ENCODE measurements at places on chromosomes 5 and 9.
A peak's percentile ranks its signal among the peaks of the same experiment; 100 is the strongest.

DNA sequence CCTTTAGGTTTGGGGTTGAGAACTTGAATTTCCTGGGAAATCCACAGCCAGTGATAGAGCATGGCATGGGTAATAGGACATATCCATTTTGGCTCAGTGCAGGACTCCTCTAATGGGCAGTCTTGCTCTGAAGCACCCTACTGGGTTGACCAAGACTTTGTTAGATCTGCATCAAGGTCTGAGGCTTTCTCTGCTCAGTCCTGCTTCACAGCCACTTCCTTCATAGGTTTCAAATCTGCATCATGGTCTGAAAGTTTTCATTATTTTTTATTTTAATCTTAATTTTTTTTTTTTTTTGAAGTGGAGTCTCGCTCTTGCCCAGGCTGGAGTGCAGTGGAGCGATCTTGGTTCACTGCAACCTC is 36.5 kb downstream of the KIF2A start:
- no peak for DNase-seq

DNA sequence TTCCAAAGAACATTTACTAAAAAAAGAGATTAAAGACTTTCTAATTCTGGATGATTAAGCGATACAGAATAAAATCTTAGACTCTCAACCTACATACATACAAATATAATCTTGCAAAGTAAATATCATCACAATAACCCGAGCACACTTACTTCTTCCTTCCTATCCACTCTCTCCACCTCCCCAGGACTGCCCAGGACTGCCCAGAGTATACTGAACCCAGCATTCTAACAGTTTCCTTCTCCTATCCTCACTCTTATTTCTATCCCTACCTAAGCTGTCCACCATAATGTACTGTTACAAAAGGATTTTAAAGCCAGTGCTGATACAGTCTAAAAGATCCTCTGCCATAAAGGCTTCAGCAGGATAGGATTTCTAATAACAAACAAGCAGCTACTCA is 413.3 kb upstream of the POU5F2 start:
- no peak for DNase-seq

DNA sequence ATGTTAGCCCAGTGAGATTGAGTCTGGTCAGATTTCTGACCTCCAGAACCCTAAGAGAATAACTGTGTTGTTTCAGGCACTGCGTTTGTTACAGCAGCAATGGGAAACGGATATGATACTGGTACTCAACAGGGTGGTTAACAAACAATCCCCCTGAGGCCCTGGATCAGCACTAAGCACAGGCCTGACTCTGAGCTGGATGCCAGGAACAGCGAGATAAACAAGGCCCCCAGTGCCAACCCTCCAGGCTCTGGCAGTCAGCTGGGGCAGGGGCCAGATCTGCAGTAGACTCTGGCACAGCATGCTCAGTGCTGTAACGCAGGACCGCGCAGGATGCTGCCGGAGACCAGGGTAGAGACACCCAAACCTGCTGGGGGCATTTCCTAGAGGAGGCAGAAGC is 22.1 kb downstream of the CPLX2 start:
- peak; percentile 29 for DNase-seq

DNA sequence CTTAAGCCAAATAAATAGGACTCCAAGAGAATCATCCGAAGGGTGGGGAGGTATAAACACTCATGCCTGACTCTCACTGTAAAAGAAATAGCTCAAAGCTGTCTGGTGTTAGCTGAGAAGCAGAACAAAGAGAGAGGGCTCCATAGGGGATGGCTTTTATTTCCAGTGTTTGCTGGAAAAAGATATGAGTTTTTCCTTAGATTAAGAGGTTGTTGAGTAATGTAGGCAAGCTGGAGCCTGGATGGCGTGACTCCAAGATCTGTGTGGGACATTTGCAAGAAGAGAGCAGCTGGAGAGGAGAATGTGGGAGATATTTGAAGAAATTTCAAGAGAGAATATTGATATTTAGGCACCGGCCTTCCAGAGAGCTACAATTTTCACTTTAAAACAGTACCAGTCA is 793.7 kb upstream of the RGMB start:
- DNase-seq, result no peak

DNA sequence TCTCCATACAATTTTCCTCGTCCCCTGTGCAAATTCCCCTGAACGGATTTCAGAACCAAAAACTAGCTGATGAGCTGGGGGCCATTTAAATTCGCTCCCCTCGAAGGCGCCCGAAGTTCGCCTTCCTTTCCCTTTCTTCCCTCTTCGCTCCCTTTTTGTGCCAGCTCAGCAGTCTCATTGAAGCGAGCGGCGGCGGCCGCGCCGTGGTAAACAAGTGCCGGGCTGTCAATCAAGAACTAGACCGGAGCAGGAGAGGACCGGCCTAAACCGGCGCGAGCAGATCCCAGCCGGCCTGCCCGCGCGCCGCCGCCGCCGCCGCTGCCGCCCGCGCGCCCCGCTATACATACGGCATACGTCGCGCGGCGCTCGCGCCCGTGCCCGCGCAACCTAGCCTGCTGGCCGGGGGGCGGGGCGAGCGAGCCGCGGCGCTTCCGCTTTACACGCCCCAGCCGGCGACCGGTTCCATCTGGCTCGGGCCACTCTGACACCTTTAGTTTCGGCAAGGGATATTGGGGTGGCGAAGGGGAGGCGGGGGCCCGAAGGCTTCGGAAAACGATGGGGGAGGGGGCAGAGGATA is 3.1 kb downstream of the ARRDC3 start:
- DNase-seq, result peak; percentile 91

DNA sequence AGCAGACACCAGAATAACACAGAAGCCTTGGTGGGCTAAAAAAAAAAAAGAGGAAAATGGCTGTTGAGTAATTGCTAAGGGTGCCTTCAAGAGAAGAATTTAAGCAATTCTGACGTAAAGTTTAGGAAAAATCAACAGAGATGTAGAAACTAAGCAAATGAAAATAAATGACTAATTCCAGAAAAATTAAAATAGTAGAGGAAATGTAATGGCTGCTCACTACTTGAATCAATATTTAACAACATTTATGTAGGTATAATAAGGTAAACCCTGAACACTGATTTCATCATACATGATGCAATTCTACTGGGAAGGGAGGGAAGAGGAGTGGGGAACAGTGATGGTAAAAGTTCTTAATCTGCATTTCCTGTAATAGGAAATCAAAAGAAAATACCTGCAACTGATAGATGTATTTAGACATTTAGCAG is 41.4 kb downstream of the PUM3 start:
- DNase-seq, result no peak

- DNase-seq, result no peak
Observed at GRCh38 chr5:113162770-113163169, 186.2 kb downstream of the DCP2 start.

- no peak for DNase-seq
Observed at GRCh38 chr9:128713941-128714573, 9.9 kb downstream of the ZDHHC12 start.

GRCh38 chr9:78541868-78542443 is 245.0 kb downstream of the PSAT1 start:
- DNase-seq, result peak; percentile 47

- no peak for DNase-seq
Observed at GRCh38 chr9:72006501-72006900, 53.9 kb downstream of the C9orf57 start.

- no peak for DNase-seq
Observed at GRCh38 chr5:61313960-61314681, 17.9 kb upstream of the ZSWIM6 start.

DNA sequence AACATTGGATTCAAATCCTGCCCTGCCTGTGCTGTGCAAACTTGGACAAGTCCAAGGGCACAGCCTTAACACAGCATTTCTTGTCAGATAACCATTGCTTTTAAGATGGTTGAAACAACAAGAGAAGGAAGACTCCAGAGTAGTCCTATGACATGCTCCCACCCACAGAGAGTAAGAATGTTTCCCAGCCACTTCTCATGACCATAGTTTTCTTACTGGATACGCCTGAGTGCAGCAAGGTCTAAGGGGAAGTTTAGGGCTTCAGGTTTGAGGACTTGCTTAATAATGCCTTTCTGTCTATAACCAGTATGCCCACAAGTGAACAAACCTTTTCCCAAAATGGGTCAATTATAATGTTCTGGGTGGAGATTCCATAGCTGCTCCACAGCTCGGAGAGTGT is 126.4 kb downstream of the SLF1 start:
- no peak for DNase-seq

- no peak for DNase-seq
Observed at GRCh38 chr5:170120576-170120975, 14.9 kb downstream of the FOXI1 start.

- DNase-seq, result no peak
Observed at GRCh38 chr9:92664394-92665152, 5.4 kb downstream of the IPPK start.

GRCh38 chr5:135012033-135012588 is 21.9 kb downstream of the PITX1 start:
- no peak for DNase-seq

- no peak for DNase-seq
Observed at GRCh38 chr9:89194421-89195130, 16.0 kb upstream of the SHC3 start.

DNA sequence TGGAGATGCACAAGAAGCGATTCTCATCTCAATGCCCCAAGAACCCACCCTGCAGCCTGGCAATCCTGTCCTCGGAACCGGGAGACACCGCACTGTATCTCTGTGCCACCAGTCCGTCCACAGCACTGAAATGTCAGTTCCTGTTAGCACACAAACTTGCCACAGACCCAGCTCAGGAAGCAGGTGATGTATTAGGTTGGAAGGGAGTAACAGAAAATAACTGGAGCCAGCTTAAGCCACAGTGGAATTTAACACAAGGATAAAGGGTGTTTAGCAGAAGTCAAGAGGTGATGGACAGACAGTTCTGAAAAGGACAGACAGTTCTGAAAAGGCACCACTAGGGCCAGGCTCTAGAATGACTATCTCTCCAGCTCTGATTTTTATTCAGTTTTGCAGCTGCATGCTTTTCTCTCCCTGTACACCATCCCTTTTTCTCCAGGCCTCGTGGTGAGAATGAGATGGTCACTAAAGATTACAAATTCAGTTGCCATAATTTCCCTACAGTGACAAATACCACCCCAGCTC is 114.4 kb downstream of the ANKRD18B start:
- DNase-seq, result no peak

GRCh38 chr5:107771926-107772325 is 101.2 kb upstream of the EFNA5 start:
- DNase-seq, result no peak

DNA sequence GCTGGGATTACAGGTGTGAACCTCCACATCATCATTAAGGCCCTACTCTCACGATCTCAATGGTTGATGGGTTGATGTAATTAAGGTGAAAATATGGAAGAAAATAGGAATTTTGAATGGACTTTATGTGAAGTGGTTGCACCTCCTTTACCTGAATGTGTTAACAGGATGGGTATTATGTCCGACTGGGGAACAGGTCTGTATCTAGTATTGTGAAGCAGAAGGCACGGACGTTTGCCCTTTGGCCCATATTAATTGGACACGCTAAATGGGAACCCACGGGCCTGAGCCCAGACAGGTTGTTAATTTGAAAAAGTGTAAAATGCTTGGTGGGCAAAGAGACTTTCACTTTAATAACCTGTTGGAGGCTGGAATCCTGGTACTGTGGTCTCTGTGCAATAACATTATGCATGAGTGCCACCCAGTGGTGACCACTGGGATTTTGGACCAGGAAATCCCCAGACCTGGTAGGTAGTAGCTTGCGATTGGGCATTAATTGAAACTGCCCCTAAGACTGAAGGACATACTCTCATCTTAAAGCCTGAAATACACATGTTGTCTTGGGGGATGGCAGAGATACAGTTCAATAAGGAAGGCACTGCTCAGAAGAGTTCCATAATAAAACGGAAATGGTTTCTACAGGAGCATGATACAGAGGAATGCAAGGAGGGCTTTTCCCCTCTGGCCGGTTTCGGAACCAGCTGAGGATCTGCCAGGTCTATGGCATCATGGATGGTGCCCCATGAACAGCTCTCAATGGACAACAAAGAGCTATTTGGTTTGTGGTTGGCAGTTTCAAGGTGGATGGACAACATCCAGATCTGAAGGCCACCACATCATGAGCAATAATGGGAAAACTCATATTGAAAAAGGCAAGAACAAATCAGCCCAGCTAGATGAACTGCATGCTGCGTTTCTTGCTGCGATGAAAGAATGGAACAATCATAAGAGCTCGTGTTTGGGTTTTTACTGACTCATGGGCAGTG is 26.2 kb upstream of the BICD2 start:
- DNase-seq, result peak; percentile 89

DNA sequence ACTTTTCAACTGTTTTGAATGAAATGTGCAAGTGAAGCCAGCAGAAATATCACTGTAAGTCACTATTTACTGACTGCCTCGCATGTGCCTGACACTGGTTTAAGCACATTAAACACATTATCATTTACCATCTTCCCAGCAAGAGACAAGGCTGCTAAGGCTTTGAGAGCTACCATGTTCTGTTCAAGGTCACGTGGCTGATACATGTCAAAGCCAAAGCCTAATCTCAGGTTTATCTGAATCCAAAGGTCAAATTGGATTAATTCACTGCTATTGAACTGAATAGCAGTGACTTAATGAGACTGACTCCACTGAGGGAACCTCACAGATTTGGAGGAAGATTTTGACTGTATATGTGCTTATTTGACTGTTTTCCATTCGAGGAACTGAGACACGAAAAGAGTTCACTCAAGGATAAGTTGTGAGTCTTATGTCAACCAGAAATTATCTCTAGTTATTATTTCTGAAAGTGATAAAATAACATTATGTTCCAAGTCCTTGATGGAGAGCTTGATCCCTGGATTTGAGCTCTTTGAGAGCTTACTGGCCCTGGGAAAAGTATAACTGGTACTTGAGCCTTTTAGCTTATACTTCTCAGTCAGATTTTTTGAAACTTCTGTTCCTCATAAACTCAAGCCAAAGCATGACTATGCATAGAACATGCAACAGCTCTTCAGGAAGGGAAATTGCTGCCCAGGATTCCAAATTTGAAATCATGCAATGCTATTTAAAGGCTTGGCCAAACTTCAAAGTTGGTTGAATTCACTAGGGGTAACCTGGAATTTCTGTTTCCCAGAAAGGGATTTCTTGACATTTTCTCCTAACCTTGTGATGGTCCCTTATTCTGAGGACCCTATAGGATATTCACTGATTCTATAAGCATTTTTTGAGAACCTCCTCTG is 23.4 kb upstream of the ARHGAP26 start:
- no peak for DNase-seq
